Stimulated activated naive CD8-positive, alpha-beta T cell treated with anti-CD3 and anti-CD28 coated beads, Interleukin-15, amount 100 ng/mL, for 72 hours (primary cell): ENCODE measurements at places on chromosomes 5 and 9.

DNA sequence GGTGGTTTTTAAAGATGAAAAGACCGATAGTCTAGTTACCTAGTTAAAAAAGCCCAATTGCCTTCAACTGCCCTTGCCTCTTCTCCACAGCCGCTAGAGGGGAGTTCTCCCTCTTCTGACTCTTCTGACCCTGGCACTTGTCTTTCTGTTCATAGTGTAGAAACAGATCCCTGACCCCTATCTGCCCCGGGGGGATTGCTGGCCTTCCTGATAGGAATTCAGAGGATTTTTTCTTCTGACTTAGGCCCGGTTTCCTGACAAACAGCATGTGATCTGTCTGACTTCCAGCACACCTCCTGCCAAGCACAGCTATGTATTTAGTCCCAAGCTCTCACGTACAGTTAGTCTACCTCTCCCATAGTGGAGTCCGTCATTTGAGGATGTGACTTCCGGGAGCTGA, 5.0 kb upstream of the TMEM268 start:
- DNase-seq = no peak

GRCh38 chr5:113523168-113523567, 9.7 kb downstream of the YTHDC2 start:
- DNase-seq = no peak

DNA sequence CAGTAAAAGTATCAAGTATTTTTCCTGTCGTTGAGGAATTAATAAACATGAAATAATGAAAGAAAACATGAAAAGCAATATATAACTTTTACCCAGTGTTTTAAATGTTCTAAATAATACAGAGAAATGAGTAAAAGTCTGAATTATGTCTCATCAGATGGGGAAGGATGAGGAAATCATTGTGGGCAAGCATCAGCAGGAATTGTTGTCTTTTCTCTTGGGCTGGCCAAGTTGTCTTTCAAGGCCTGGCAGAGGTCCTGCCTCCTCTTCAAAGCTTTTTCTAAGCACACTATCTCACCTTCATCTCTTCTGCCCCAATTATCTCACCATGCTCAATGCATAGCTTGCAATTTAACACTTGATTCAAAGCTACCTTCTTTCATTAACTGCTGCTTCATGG, 41.9 kb downstream of the MOCS2 start:
- DNase-seq = no peak

DNA sequence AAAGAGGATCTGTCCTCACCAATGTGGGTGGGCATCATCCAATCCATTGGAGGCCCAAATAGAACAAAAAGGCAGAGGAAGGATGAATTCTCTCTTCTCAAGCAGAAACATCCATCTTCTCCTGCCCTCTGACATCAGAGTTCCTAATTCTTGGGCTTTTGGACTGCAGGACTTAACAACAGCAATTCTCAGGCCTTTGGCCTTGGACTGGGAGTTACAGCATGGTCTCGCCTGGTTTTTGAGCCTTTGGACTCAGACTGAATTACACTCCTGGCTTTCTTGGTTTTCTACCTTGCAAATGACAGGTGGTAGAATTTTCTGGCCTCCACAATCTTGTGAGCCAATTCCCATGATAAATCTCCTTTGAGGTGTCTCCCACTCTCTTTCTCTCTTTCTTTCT, 60.5 kb upstream of the CD180 start:
- no peak for DNase-seq

DNA sequence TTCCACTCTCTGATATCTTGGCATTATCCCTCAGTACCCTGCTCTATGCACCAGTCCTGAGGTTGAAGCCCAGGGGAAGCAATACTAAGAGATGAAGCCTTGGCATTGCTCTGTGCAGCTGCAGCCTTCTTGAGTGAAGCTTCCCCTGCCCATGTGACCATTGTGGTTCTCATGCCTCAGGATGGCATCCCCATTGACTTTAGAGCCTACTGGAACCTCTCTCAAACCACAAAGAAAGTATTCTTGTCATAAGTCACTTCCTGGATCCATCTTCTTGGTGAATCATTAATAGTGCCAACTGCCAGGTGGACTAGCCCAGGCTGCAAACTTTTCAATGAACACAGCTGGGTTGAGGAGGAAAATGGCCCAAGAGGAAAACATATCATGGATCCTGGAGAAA, 283.9 kb upstream of the RFX3 start:
- DNase-seq = no peak

DNA sequence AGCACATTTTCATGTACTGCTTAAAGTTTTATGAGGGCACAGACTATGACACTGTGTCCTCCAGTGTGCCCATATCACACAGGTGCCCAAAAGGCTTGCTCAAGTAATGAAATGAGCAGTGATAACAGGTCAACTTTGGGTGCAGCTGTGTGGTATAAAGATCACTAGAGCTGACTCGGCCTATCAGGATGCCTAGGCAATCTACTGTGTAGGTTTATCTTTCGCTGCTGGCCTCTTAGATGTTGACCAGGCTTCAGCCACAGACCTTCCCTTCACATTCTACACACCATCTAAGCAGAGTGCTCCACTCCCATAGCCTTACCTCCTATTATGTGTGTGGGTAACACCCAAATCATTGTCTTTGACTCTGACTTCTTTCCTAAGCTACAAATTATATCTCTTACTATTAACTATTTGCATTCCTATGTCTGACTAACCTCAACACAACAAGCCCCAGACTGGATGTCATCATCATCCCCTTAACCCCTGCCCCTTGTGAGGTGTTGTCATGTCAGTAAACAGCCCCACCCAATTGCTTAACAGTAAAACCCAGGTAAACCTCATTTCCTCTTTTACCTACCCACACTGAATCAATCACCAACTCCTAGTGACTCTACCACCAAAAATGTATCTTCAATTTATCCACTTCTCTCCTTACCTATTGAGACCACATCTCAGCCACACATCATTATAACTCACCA, 2.5 kb downstream of the SREK1IP1 start:
- DNase-seq = no peak

- no peak for DNase-seq
These were observed 6.7 kb downstream of the LRRC70 start for GRCh38 chr5:62585306-62585705.

DNA sequence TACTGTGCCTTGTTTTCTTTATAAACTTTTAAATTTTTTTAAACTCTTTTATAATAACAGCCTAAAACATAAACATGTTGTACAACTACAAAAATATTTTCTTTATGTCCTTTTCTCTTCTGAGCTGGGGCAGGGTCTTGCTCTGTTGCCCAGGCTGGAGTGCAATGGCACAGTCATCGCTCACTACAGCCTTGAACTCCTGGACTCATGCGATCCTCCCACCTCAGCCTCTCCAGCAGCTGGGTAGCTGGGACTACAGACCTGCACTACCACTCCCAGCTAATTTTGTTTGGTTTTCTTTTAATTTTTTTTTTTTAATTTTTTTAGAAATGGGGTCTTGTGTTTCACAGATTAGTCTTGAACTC, 31.5 kb downstream of the TTC1 start:
- DNase-seq = no peak

- no peak for DNase-seq
These were observed 62.2 kb upstream of the ZNF462 start for GRCh38 chr9:106800701-106801270.

DNA sequence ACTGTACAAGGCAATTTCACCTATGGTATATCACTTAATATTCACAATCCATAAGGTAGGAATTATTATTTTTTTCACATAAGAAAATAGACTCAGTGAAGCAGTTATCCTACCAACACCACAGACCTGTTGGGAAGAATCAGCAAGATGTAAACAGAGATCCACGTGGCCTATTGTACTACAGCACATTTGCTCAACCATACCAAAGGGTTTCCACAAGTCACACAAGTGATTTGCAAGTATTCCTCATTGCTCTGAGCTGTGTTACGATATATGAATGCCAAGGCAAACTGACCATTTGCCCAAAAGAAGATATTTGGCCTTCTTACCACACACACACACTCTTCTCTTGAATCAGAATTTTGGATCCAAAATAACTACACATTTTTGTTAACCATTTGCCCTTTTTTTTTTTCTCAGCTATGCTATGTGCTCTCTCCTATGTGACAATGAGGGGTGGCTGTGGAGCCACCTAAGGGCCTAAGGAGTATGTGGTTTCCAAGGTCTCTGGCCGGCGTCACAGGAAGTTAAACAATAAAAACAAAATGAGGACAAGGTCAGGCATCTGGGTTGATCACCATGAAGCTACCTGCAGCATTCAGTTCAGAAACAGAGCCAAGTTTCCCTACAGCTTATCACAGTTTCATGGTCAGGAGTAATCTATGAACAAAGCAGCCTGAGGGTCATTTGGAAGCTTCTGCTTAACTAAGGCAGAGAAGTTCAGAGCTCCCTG, 171.0 kb upstream of the FREM1 start:
- DNase-seq = no peak

- no peak for DNase-seq
These were observed 593.3 kb downstream of the CSNK1G3 start for GRCh38 chr5:124105326-124105725.

- no peak for DNase-seq
These were observed 136.3 kb downstream of the APBA1 start for GRCh38 chr9:69535911-69536310.

DNA sequence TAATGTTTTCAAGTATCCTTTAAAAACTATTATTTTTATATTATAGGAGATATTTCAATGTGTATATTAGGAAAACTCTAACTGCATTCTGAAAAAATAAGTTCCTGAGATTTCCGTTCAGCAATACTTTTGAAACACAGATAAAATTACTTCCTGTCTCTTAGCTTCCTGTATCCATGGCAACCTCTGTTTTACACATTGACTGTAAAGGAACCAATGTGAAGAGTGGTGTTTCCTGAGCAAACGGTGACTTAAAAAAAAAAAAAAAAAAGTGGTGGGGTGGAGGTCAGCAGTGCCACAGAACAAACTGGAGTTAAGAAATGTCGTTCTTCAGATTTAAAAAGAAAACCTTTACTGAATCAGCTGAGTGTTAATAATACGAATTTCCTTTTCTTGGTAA, at the start of gene LRRC70:
Gene LRRC70, plus strand, starts transcription at position 280 of the 400 bp plus-strand sequence. CDS start 620 bp downstream, outside the sequence.
- DNase-seq = no peak

GRCh38 chr5:178298283-178298807, 65.7 kb upstream of the PHYKPL start:
- DNase-seq = no peak

GRCh38 chr9:110330484-110331105, 7.1 kb downstream of the TXNDC8 start:
- DNase-seq = no peak

DNA sequence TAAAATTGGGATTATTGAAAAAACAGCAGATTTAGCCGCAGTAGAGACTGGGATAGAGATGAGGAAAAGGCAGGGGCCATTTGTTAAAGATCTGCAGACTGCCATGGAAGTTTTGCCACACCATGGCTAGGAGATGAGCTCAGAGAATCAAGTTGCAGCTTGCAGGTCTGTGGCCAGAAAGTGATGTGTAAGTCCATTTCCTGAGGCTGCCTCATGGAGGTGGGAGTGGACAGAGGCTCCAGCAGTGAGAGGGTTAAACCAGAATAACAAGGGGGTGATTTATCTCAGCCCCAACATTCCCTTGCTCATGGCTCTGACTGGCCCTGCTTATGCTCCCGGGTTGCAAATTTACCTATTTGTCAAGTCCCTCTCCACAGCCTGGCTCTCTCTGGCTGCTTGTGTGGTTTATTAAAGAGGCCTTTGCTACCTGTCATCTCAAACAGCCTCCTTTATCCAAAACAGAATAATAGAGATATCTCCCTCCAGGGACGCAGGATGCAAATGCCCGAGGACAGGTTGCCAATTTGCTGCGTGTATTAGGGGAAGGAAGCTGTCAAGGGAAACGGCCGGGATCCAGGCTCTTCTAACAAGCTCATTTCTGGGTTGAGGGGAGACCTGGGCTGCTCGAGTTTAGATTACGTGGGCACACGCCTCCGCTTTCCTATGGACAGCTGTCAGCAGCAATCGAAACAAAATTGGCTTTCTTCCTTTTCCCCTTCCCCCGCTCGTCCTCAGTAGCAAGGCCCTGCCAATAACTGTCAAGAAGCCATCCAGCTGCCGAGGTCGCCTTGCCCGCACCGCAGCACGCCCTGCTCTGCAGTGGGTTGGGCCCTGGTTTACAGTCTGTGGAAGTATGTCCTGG, 72.8 kb upstream of the PITX1 start:
- no peak for DNase-seq

DNA sequence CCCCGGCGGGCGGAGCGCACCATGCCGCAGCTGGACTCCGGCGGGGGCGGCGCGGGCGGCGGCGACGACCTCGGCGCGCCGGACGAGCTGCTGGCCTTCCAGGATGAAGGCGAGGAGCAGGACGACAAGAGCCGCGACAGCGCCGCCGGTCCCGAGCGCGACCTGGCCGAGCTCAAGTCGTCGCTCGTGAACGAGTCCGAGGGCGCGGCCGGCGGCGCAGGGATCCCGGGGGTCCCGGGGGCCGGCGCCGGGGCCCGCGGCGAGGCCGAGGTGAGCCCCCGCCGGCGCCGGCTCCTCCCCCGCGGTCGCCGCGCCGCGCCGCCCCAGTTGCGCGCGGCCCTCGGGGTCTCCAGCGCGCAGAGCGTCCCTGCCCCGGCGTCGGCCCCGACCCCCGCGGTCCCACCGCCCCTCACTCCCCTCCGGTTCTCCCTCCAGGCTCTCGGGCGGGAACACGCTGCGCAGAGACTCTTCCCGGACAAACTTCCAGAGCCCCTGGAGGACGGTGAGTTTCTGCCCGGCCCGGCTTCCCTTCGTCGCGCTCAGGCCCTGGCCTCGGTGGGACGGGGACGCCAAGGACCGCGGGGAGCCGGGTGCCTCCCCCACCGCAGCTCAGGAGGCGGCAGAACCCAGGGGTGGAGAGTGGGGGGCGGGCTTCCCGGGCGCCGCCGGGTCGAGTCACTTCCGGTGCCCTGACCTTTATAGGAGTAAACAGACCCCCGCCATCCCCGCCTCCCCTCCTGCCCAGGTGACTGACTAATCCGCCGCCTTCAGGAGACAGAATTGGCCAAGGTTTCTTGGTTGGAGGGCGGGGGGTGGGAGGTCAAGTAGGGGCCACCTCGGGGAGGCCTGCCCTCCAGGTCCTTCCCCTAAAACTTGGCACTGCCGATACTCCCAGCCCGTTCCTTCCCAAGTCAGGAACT, 665 bp downstream of the TCF7 start:
- DNase-seq = peak; percentile 70

DNA sequence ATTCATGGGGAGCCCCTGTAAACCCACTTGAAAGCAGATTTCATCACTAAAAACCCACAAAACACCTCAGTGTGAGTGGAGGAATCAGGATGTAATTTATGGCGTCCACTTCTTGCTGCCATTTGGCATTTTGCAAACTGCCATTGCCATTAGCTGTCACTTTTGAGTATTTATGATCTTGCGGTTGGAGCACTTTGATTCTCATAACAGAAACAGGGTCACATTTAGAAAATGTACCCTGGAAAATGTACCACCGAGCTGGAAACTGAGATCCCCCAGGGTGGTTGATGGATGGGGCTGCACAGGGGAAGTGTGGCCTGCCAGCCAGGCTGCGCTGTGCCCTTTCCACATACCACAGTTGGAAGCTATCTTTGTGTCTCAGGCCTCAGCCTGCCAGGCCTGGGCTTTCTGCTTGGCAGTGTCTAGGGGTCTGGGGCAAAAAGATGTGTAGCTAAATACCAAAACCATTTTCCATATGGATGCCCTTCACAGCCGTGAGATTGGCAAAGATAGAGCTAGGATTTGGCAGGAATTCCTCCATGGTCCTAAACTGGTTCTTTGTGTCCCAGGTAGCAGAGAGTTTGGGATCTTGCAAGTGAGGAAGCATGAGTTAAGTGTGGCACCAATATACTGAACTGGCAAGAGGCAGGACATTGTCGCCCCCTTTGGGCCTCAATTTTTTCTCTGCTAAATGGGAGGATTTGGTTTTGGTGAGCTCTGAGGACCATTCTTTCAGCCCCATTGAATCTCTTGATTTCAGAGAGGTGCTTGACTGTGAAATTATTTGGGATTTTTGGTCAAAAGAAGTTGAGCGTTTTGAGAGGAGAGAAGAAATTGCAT, 46.2 kb downstream of the GALNT10 start:
- DNase-seq = no peak

GRCh38 chr9:96612105-96612965, 7.3 kb downstream of the CDC14B start:
- DNase-seq = no peak
